ENCODE measurements at places on chromosomes 11 and 22.
A peak's percentile ranks its signal among the peaks of the same experiment; 100 is the strongest.

DNA sequence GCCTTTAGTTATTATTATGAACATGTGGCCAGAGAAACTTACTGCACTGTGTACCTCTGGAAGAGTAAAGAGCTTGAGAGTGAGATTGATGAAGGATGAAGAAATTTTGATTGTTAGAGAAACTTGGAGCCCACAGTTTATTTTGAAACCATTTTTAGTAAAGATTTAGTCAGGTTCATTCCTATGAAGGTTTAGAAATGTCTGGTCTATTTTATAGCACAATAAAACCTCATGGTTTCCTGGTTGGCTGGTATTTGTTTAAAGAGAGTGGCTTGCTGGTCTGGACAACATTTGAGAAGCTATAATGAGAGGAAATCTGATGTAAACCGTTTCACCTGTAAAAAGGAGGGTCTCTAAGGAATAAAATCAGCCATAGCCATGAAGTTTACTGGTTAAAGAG lies 8.8 kb upstream of the PDE3B start:
- no peak for DNase-seq

GRCh38 chr11:37406651-37407050 lies 808.6 kb upstream of the RAG2 start:
- no peak for DNase-seq

GRCh38 chr22:28440592-28441390 lies 238.8 kb downstream of the TTC28 start:
- DNase-seq: peak; percentile 16

- no peak for DNase-seq
Measured at GRCh38 chr11:107259811-107260221, 197.8 kb downstream of the CWF19L2 start.

DNA sequence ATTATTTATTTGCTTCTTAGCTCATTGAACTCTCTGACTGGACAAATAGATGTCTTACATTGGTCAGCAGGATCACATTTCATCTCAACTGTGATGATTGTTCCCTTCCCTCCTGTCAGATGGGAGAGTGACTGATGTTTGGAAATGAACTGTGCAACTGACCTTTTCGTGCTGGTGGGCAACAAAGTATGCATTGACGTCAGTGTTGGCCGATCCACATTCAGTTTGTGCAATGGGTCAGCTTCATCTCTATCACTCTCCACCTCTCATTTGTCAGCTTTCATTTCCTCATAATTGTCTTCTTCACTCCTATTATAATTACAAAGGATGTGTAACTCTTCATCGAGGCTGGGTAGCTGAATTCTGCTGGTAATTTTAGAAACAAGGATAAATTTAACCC lies 71.3 kb downstream of the PPP2R1B start:
- DNase-seq: no peak

DNA sequence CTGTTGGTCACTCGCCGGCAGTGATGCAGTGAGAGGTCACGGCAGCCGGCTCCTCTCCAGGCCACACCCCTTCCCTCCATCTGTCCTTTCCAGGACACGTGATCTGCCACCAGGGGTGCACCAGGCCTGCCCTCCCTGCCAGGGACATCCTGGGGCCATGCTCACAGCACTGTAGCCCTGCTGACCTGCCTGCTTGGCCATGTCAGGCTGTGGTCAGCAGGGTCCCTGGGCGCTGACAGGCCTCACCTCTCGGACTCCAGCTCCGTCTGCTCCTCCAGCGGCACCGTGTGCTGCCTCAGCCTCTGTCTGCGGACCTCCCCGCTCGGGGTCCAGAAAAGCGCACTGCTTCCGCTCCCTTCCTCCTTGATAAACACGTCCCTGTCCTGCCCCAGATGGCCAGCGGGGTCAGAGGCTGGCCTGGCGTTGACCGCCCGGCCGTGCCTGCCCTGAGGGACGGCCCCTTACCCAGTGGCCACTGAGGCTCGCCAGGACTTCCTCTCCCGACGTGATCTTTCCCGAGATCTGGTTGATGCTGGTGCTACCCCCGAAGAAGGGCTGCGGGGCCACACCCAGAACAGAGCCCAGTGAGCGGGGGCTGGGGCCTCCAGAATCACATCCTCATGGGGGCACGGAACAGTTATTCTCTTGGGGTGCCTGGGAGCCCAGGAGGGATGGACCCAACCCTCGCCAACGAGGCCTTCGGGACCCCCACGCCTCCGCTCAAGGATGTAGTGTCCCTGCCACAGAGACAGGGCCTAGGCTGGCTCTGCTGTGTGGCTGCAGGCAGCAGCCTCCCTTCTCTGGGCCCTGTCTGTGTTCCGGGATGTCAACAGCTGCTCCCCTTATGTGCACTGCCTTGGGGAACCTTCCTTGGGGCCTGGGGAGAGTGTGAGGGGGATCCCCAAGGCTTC lies 36.3 kb upstream of the CARS1 start:
- no peak for DNase-seq

- no peak for DNase-seq
Measured at GRCh38 chr22:36796552-36797175, 20.2 kb downstream of the PVALB start.

DNA sequence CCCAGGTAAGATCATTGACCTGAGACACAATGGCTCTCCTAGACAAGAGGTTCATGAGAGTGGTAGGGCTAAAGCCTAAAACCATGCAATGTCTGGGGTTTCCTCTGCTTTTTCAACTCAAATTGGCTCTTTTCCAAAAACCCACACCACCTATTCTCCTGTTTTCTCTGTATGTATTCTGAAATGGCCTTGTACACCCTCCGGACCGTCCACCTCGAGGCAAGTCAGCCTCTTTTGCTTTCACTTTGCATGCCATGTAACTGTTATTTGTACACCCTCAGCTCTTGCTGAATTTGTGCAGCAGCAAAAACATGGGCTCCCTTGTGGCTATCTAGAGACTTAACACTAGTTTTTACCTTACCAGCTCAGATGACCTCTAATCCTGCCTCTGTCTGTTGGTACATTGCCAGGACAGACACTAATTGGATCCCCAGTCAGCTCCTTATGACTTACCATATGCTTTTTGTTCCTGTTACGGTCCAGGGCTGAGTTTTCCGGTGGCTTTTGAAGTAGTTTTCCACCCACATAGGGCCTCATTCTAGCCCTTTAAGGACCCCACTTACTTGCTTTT lies 288.0 kb downstream of the SBF2 start:
- DNase-seq: no peak

DNA sequence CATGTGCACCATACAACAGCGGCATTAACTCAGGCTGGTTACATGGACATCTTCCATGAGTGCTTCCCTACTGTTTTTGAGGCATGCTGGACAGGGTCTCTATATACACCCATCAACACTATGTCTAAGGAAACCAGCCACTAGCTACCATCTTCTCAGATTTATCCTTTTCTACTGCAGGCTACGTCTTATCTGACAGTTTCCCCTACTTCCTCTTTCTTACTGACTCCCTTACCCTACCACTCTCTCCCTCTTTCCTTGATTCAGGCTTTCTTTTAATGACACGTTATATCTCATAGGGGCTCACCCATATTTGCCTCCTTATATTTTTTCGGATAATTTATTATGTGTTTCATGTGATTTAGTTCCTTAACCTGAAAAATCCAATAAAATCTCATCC lies 41.8 kb downstream of the DDI1 start:
- DNase-seq: no peak

DNA sequence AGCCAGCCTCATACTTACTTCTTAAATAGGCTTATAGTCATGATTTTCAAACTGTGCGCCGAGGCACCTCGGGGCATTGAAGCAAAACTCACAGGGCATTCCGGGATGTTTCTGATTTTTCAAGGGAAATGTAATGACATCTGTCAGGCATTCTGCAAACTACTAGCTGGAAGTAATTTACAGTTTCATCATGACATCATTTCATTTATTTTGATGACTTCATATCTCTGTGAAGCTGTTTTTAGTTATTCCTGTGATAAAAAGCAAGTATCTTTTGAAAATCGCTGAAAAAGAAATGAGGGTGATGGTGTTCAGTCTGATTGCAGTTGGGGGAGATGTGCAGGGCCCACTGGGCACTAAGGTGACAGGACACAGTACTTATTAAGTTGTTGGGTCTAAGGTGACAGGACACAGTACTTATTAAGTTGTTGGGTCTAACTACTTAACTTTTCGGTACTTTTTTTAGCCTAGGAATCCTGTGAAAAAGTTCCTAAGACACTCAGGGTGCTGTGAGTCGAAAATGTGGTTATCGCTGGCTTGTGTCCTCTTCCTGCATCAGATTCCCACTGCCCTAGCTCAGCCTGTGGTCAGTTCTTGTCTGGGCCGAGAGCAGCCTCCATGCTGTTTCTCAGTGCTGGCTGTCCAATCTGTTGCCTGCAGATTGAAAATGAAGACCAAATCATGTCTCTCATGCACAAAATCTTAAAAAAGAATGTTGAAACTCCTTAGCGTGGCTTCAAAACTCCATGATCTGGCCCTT lies 42.6 kb downstream of the APLP2 start:
- no peak for DNase-seq

DNA sequence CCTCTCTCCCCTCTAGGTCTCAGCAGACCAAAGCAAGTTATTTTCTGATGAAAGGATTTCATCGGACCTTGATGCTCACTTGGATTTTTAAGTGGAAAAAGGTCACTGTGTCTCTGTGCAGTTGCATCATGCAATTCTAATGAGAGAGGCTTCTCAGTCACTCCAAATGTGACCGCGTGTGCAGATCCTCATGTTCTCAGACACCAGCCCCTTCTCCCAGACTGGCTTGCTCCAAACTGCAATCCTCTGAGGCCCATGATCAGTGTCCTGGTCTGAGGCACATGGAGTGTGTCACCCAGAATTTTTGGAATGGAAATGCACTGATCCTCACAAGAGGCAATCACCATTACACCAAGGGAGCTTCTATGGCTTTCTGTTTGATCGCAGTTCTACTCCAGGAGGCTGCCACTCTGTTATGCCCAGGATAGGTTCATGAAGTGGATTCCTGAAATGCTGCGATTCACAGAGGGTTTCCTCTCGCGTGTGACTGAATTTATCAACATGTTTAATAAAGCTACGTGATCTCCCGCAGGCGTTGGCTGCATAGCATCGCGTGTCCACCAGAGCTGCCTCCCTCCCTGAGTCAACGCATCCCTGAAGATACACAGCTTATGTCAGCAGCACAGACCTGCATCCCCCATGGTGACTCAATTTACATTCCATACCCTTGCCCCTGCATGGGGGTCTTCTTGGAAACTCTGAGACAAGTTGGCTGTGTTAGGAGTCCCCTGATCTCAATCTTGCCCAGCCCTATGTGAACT lies 544.6 kb upstream of the B3GAT1 start:
- DNase-seq: no peak

DNA sequence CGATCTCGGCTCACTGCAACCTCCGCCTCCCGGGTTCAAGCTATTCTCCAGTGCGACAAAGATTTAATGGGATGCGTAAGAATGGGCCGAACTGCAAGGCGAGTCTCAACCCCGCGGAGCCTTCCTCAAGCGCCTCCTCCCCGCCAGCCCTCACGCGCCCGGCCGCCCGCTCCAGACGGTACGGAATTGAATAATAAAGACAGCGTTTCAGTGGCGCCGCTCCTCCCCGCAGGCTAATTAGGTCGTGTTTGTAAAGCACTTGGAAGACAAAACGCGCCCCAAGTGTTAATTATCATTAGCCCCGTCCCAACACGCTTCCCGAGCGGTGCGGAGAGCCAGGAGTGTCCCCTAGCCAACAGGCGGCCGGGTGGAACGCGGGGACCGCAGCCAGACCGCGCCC lies 192.0 kb downstream of the BUD13 start:
- no peak for DNase-seq

DNA sequence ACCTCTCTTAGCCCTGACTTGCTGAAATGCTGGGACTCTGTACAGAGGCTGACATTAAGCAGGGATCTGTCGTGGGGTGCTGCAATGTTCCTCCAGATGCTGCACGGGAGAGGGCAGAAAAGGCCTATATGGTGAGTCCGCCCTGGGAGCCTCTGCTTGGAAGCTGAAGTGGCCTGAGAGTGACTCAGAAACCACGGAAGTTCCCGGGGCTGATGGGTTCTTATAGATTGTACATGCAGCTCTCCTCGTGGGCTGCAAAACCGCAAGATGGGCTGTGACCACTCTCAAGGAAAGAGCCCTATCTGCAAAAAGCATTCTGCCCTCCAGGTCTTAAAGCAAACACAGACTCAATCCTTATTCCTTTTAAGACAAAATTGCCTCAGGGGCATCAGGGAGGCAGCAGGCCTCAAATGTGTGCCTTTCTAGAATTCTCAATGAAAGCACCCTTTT lies 5.8 kb upstream of the SLC43A3 start:
- DNase-seq: peak; percentile 33

GRCh38 chr22:31637891-31638618 lies 24.0 kb downstream of the PISD start:
- no peak for DNase-seq

DNA sequence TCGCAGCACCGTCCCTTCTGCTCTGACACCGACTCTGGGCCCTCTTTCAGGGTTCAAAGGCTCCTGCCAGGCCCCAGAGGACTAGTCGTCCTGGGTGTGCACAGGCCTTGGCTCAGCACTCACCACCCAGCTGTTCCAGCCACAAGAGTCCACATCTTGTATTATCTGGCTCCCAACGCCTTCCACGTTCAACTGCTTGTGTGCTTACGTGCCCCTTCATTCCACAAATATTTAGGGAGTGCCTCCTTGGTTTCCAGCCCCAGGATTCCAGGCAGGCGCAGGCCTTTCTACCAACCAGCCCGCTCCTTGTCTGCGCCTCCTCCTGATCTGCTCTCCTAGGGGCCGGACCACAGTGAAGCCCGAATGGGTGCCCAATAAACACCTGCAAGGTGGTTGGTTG lies 70.9 kb downstream of the SCUBE1 start:
- DNase-seq: no peak

GRCh38 chr11:86720546-86720945 lies 48.1 kb upstream of the ME3 start:
- no peak for DNase-seq

GRCh38 chr11:71240865-71241691 lies 11.3 kb downstream of the SHANK2 start:
- DNase-seq: peak; percentile 48

GRCh38 chr11:129013737-129014475 lies 71.2 kb upstream of the TP53AIP1 start:
- no peak for DNase-seq

- DNase-seq: no peak
Measured at GRCh38 chr22:29979777-29980321, 96.9 kb downstream of the MTMR3 start.

- no peak for DNase-seq
Measured at GRCh38 chr11:102470251-102470650, 17.7 kb upstream of the TMEM123 start.

DNA sequence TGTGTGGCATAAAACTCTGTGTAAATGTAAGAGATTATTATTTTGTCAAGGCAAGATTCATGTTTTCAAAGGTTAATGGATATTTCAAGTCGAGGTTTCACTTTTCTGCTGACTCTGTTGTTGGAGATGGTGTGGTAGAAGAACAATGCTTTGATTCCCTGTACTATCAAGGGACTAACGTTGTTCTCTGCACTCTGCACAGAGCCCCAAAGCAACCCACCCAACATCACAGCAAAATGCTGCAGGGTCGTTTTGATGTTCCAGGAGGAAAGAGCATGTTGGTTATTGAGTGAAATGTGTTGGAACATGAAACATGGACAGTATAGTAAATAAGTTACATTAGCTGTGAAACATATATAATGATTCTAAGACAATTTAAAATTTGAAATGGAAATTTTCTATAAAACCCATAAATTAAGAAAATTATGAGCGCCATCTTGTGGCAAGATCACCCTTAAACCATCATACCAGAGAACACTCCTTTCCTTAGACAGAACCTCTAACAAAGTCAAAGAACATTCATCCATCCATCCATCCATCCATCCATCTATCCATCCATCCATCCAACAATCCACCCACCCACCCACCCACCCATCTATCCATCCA lies 164.4 kb upstream of the ZBED5 start:
- DNase-seq: peak; percentile 46

Data from muscle of back (tissue), 13 donors.